CD4-positive, alpha-beta T cell treated with Interleukin-6 for 4 hours (primary cell): ENCODE measurements at places on chromosomes 7 and 10.

GRCh38 chr7:74570533-74571156 is 86.9 kb upstream of the GTF2I start:
- no peak for DNase-seq

DNA sequence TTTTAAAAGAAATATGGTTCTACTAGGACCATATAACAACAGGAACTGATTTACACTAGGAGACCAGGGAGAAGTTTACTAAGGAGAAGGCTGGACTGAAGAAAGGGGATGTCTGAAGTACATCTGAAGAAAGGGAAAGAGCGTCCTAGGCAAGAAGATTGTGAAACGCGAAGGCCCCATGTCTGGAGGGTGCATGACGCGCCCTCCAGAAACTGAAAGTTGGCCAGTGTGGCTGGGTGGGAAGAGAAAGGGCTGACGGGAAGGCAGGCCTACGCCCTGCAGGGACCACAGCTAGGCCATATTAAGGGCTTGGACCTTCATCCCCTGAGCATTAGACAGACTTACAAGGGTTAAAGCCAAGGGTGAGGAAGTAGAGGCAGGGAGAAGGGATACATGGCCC is 158.0 kb downstream of the TRIL start:
- no peak for DNase-seq

- DNase-seq: no peak
Observed at GRCh38 chr10:7329219-7329618, 81.6 kb downstream of the SFMBT2 start.

DNA sequence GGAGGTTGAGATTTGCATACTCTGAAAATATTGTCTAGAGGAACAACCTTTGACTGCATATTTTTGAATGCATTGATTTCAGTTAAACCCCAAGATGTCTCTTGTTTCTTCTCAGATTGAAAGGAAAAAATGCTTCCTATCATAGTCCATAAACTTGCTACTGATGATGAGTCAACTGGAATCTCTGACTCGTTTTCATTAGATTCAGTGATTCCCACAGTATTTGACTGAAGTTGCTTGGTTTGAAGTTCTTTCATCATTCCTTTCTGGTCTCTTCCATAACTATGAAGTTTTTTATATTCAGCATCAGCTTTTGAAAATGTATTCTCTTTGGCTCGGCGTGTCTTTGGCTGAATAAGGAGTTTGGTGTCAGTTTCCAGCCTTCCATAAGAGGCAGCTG is 10.7 kb downstream of the PEX1 start:
- DNase-seq: no peak

- DNase-seq: no peak
Observed at GRCh38 chr7:24842449-24843241, 85.4 kb upstream of the GSDME start.

DNA sequence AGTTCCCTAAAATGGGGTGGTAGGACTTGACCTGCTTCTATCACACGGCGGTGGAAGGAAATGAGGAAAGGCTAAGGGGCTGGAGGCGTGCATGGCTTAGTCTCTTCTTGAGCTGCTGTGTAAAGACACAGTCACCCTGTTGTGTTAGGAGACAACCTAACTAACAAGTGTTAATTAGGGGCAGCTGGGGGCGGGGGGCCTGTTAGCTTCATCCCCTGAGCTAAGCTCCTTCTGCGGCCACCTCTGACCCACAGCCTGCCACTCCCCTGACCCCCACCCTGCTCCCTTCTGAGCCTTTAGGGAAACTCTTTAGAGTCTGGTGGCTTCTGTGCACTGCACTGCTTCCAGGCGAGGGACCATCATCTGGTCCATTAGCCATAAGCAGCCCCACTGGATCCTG is 28.0 kb downstream of the COL17A1 start:
- no peak for DNase-seq

- no peak for DNase-seq
Observed at GRCh38 chr10:44043646-44044375, 341.1 kb downstream of the CXCL12 start.

DNA sequence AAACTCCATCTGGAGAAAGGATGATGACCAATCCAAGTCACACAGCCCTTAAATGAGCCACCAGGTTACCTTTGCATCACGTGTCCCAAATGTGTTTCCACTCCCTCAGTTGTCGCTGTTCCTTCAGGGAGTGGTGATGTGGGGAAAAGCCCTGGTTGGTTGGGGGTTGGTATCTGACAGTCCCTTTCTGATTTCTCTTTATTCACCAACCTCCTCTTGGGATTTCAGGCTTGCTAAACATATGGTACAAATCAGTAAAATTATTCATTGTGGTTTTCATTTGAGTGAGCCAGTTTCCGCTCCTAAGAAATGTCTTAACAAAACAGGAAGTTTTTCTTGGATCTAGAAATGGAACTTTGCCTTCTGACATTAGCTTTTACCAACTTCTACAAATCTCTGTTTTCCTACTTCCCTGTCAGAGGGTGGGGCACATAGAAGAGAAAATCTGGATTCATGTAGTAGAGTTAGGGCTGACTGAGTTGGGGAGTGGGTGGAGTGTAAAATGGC is 40.0 kb upstream of the KMT2E start:
- no peak for DNase-seq

GRCh38 chr10:100696477-100696901 is 48.9 kb upstream of the PAX2 start:
- DNase-seq: no peak

GRCh38 chr10:88150339-88150738 is 286.9 kb downstream of the PTEN start:
- DNase-seq: no peak

DNA sequence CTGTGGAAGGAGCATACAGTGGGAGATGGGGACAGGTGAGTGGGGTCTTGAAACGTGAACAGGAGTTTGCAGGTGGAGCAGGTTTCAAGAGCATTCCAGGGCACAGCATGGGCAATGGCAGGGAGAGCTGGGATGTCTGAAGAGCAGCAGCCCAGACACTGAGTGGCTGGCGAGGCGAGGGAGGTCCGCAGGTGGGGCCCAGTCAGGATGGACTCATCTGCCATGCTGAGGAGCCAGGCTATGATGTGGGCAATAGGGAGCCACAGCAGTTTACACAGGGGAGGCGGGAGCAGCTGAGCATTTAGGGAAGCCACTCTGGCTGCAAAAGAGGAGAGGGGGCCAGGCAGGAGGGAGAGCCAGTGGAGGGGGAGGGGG is 138.7 kb downstream of the FAM53B start:
- no peak for DNase-seq

- peak; percentile 51 for DNase-seq
Observed at GRCh38 chr7:104943502-104944343, 70.3 kb upstream of the KMT2E start.

DNA sequence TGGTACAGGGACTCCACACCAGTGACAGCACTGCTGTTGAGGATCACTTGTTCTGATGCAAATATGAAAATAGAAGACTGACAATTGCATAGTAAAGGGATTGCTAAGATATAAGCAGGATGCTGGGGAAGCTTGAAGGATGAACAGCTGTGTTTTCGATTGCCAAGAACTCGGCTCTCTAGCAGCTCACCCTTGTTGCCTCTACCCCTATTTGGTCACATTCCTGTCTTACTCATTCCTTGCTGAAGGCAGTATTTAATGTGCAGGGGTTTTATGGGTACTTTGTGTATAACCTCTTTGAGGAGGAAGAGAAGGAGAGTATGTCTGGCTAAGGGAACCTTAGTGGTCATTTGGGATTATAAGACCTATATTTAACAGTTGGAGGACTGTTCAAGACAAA is 218.8 kb downstream of the AUTS2 start:
- no peak for DNase-seq

- DNase-seq: no peak
Observed at GRCh38 chr10:61635471-61635870, 27.3 kb upstream of the CABCOCO1 start.

- DNase-seq: no peak
Observed at GRCh38 chr7:50618281-50618680, 53.1 kb upstream of the DDC start.

DNA sequence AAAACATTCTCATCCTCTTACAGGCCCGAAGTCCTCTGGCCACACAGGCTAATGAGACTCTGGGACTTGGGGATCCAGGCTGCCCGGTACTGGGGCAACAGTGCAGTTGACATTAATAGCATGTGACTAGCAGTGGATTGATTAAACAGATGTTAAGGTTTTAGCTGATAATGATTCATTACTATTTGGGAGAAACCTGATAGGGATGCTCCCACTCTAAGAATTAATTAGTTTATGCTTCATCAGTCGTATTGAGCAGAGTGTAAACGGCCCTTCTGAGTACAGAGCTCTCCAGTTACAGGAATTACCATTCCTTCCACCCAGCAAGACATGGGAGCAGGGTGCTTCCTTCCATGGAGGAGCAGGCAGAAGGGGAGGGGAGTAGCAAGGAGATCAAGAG is 82.7 kb downstream of the RPS24 start:
- DNase-seq: no peak

DNA sequence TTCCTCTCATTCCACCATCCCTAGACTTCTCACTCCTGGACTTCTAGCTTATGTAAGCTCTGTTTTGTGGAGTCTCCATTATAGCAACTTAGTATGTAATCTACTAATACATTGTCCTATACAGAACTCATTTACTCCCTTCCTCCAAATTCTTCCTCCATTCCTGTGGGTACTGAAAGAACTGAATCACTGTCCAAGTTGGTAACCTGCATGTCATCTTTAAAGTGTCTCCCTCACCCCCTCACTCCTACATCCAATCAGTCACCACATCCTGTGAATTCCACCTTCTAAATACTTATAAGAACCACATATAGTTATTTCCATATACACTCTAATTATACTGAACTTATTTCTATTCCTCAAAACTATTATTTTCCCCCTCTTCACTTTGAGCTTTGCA is 20.3 kb downstream of the AASS start:
- no peak for DNase-seq
